ENCODE measurements at places on chromosomes 12 and 14. TPM values are rescaled to one million over a fixed set of nuclear protein-coding genes. Genes with fewer than 3 reads are reported as not detected.

Gene CRACR2A
- 4.5 TPM for total RNA-seq

Gene FAM222A
- 7.6 TPM for total RNA-seq

DNA sequence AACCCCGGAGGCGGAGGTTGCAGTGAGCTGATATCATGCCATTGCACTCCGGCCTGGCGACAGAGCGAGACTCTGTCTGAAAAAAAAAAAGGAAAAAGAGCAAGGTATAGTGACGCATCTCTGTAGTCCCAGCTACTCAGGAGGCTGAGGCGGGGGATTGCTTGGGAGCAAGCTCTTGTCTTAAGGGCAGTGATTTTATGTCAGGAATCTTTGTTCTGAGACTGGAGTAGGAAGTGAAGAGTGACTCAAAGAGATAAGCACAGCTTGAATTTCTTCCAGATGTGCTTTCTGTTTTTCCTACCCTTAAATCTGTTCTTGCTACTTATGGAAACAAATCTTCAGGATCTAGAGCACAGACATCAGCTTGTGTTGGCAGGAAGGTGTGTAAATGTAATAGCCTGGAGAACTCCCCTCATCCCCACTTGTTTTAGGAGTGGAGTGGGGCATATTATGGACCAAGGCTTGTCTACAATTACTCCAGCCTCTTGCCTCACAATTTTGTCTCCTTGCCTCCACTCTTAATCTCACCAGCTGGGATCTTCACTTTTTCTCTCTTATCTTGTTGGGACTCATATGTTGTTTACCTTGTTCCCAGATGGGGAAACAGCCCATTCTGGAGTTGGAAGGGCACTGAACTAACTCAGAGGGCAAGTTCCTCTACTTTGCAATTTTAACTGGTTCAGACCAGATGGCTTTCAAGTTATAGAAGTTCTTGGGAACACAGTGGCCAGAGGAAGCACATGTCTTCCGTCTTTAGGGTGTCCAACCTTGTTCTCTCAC, 7.5 kb downstream of the TMED2 start:
- no peak for DNase-seq

GRCh38 chr12:96029826-96030225, 5.6 kb downstream of the LTA4H start:
- no peak for DNase-seq

- DNase-seq: no peak
Measured at GRCh38 chr14:92653162-92653651, 95.2 kb downstream of the LGMN start.

DNA sequence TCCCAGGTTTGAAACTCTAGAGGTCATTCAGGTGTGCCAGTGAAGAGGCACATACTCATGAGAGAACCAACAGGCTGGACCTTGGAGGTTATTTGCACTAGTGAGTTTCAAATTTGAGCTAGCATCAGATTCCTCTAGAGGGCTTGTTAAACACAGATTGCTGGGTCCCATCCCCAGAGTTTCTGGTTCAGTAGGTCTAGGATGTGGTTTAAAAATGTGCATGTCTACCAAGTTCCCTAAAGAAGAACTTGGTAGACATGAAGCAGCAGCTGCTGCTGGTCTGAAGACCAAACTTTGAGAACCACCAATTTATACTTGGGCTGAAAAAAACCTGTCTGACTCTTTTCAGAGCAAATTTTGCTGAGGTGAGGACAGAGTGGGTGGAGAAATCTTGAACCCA, 61.7 kb downstream of the SUSD6 start:
- no peak for DNase-seq

- peak; percentile 83 for DNase-seq
Measured at GRCh38 chr12:30795410-30796312, 40.9 kb upstream of the CAPRIN2 start.

DNA sequence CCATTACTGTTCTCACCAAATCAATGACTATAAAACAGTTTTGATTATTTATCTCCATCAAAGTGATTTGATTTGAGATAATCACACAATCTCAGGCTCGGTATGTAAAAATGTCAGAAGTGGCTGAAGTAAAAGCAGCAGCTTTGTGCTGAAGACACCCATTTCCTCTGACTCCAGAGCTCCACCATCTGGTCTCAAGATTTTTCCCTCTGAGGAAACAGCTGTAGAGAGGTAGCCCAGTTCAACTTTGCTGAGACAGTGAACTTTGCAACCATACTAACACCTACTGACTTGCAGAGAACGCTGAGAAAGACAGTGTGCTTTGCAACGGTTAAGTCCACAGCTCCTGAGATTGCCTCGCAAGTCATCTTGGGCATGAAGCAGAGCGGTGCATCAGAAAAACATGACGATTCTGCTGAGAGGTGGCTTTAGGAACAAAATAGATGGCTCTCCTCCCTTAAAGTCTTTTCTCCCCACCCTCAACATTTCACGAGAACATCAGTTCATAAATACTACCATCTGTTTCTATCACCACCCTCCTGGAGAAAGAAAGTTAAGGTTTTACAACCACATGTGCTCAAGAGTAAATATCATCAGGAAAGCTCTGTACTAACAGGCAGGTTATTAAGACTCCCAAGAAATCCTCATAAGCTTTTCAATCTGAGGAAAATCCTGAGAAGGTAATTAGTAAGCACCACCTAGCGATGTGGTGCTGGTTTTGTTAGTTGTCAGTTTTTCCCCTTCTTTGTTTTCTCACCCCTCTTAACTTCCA, 34.8 kb downstream of the HIGD1C start:
- DNase-seq: peak; percentile 49

- no peak for DNase-seq
Measured at GRCh38 chr12:56222531-56222895, 791 bp upstream of the RNF41 start.

GRCh38 chr14:64203366-64204006, 90.7 kb downstream of the ESR2 start:
- no peak for DNase-seq

DNA sequence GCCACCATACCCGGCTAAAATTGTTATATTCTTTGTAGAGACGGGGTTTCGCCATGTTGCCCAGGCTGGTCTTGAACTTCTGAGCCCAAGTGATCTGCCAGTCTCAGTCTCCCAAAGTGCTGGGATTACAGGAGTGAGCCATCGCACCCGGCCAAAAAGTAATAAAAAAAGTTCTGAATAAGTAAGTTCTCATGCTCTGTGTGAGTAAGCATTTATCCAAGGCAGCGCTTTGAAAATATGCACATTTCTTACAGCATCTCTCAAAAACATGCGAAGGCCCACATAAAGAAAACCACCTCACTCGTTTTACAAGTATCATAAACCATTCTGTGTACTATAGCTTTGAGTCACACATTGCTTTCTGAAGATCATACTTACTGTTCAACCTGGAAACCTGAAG, 8.6 kb downstream of the GIT2 start:
- DNase-seq: no peak

DNA sequence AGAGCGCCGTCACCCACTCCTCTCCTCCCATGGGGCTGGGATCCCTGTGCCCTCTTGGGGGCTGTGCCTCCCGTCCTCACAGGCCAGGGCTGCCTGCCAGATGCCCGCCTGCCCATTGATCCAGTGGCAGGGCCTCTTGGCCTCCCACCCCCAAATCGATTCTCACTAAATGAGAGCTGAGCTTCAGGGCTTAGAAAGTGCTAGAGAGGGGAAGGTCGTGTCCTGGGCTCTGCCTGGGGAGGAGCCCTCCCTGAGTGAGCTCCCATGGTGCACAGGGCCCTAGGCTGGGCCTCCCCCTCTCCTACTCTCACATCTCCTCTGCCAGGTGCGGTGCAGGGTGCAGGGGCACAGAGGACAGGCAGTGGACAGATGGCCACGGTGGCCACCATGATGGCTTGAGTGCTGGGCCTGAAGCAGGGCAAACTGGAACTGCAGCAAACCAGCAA, 9.2 kb downstream of the BEGAIN start:
- DNase-seq: no peak

GRCh38 chr12:41739066-41739465, 405.6 kb downstream of the GXYLT1 start:
- no peak for DNase-seq

- DNase-seq: no peak
Measured at GRCh38 chr14:79076428-79076827, 906.3 kb downstream of the NRXN3 start.

DNA sequence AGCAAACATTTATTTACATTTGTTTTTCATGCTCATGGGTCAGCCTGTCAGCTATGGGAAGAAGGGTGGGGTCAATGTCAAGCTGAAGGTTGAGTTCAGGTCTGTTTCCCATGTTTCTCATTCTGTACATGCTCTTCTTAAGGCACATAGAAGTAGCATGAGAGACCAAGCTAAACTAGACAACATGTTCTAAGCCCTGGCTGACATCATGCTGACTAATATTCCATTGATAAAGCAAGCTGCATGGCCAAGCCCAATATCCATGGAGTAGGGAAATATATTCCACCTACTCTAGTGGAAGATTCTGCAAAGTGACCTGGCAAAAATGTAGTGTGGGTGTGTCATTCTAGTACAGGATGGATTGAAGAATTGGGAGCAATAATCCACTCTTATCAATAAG, 44.1 kb downstream of the PLXNC1 start:
- DNase-seq: no peak

- DNase-seq: peak; percentile 2
Measured at GRCh38 chr14:99728981-99729451, 44.9 kb downstream of the CYP46A1 start.

GRCh38 chr14:90645842-90646443, 170.3 kb downstream of the TTC7B start:
- no peak for DNase-seq

DNA sequence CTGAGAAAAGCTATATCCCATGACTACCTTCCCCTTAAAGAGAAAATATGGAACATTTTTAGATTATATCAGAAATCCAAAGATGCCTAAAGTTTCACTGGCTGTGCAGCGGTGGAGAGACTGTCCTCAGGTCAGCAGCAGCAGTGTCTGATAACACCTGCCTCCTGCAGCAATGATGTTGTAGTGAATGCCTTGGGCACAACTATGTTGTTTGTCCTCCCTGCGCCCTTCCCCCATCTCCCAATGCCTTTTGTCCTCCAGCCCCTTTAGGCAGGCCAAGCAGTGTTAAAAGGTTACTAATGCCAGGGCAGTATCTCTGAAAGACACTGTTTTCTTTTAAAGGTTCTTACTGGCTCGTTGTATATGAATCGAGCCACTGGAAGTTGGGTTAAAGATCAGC, 13.2 kb downstream of the RTRAF start:
- DNase-seq: no peak
